ENCODE measurements at places on chromosomes 16 and 17. TPM values are rescaled to one million over a fixed set of nuclear protein-coding genes. Genes with fewer than 3 reads are reported as not detected.

Gene SPEM2
- total RNA-seq = not detected

Gene PDE6G
- total RNA-seq = 0.45 TPM

Gene PKMYT1
- 82.2 TPM for total RNA-seq

Gene HSD17B1
- 1.2 TPM for total RNA-seq

Gene CSH2
- not detected for total RNA-seq

Gene ABI3
- 1.0 TPM for total RNA-seq

GRCh38 chr17:59254742-59255141 is 34.4 kb downstream of the GDPD1 start:
- no peak for DNase-seq

DNA sequence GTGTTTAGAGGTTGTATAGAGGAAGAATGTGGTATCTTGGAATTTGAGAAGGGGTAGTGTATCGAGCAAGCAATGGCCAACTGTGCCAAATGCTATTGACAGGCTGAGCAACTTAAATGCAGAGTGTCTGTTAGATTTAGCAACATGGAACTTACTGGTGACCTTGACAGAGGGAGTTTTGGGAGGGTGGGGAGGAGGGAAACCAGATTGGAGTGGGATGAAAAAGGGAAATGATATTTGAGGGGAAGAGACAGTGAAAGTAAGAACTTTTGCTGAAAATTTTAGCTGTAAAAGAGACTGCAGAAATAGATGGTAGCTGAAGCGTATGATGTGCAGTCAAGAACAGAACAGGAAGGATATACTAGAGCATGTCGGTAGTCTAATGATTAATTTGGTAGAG is 1.1 kb downstream of the LRRC36 start:
- DNase-seq = no peak

DNA sequence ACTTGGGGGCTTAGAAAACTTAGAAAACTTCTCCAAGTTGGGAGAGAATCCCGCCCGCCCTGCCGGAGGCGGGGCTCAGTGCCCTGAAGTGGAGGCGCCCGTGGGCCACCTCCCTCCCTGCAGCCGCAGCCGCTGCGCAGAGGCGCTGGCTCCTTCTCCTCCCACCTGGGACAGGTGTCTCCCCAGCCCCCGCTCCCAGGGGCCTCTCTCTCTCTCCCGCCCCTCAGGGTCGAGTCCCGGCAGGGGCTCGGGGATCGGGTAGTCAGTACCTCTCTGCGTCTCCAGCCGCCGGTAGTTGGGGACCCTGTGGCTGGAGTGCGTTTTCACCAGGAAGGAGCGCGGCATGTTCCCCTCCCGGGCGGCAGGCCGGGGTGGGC is 257 bp downstream of the SNAI3 start:
- no peak for DNase-seq

DNA sequence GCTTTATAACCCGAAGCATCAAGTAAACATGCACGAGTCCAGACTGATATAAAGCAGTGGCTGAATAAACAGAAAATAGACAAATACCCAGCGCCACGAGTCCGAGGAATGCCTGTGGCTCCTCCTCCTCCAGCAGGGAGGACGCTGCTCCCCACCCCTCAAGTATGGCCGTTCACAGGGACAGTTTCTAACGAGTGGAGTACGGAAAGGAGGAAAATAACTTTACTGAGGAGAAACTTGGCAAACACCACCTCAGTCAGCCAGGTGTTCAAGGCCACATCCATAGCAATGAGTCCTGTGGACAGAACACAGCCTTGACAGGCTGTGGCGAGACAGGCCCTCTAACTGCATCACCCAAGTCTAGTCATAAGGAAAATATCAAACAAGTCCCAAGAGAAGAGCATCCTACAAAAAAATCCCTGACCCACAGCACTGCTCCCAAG is 9.2 kb downstream of the ZDHHC7 start:
- DNase-seq = no peak

GRCh38 chr16:7513429-7513828 is 180.8 kb downstream of the RBFOX1 start:
- DNase-seq = no peak

DNA sequence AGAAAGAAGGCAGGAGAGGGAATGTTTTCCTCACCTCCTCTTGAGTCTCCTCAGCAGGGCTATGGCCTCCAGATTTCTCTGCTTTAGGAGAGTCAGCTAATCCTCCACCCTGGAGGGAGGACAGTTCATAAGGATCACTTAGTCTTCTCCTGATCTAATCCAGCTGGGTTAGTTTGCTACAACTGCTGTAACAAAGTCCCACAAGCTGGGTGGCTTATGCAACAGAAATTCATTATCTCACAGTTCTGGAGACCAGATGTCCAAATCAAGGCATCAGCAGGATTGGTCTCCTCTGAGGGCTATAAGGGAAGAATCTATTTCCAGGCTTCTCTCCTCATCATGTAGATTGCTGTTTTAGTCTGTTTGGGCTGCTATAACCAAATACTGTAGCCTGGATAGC is 40.6 kb upstream of the XYLT1 start:
- DNase-seq = no peak

- no peak for DNase-seq
These were observed 24.4 kb downstream of the ATP6V0D1 start for GRCh38 chr16:67456391-67457081.

DNA sequence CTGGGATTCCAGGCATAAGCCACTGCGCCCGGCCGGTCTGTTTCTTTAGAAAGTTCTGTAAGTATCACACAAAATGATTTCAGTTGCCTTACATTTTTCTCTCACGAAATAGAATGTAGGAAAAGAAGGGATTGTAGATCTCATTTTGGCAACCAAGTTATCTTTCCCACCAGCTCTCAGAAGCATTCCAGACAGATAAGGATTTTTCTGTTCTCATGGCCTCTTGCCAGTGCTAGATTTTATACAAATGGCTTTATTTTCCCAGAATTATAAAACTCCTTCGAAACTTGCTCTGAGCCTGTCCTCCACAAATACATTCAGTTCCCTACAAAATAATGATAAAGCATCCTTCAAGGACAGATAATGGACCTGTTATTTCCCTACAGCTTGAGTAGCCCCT is 46.9 kb downstream of the LCMT1 start:
- no peak for DNase-seq

DNA sequence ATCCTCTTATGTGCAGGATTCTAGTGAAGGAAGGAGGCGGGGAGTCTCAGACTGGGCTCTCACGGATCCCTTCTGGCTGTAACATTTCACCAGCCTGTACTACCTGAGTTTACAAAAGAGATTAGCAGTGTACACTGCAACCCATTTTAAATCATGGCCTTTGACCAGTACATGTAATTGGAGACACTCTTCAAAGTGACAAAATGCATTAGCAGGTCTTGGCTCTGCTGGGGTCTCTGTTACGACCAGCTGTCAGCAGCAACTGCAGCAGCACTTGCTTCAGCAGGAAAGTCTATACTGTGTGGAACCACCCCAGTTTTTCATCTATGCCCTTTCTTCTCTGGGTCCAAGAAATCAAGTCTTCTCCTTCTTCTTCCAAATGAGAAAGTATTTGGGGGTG is 322.8 kb upstream of the ASIC2 start:
- no peak for DNase-seq

- no peak for DNase-seq
These were observed 1.8 kb downstream of the CACNG3 start for GRCh38 chr16:24257958-24258357.

GRCh38 chr17:8793649-8794048 is 5.5 kb downstream of the MFSD6L start:
- no peak for DNase-seq

DNA sequence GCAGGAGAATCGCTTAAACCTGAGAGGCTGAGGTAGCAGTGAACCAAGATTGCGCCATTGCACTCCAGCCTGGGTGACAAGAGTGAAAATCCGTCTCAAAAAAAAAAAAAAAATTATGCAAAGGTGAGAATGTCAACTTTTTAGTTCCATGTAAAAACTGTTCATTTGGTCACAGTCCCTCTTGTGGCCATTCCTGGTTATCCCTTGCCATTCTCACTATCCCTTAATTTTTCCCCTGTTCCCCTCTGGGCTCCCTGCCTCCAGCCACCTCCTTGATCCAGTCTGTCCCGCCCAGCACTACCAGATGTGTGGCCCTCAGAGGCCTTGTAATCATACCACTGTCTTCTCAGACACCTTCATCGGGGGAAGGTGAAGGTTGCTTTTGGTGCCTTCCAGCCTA is 23.4 kb downstream of the DCAF7 start:
- no peak for DNase-seq

DNA sequence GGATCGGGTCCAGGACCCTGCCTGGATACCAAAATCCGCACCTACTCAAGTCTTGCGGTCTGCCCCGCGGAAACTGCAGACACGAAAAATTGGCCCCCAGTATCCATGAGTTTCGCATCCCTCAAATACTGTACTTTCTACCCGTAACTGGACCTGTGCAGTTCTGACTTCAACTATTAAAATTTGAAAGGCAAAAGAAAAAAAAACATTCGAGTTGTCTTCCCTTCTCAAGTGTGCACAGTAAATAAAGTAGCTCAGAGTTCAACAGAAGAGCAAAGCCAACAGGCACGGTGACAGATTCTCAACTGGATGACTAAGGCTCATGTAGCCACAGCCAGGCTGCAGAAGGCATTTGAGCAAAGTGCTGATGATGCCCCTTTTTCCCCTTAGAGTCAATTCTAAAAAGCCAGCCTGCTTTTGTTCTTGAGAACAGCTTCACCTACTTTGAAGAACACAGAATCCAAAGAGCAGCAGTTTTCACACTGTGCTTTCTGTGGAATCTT is 32.5 kb downstream of the MARF1 start:
- DNase-seq = no peak

GRCh38 chr17:83193336-83194185 is 114.2 kb downstream of the METRNL start:
- no peak for DNase-seq

Measured in neural crest cell (in vitro differentiated cells).